Cardiac fibroblast (primary cell): ENCODE measurements at places on chromosomes 3 and 15.
A peak's percentile ranks its signal among the peaks of the same experiment; 100 is the strongest.

DNA sequence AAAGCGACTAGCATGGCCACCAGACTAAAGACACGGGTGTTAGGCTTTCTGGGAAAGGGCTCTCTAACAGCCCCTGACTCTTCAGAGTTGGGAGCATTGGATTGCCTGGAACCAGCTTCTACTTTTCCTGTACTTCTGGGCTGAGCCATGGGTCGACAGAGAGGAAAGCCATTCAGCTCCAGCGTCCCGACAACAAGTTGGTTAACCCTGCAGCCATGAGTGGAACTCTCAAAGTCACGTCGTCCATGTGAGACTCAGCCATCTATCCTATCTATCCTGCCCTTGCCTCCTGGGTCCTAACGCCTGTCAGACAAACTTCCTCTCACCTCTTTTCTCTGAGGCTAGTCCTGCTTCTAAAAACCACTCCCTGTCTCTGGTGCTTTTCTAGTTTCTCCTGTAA is 32.6 kb upstream of the TBC1D5 start:
- DNase-seq, result no peak

GRCh38 chr3:46564190-46565021 is 1.7 kb downstream of the LRRC2 start:
- DNase-seq, result peak; percentile 33

DNA sequence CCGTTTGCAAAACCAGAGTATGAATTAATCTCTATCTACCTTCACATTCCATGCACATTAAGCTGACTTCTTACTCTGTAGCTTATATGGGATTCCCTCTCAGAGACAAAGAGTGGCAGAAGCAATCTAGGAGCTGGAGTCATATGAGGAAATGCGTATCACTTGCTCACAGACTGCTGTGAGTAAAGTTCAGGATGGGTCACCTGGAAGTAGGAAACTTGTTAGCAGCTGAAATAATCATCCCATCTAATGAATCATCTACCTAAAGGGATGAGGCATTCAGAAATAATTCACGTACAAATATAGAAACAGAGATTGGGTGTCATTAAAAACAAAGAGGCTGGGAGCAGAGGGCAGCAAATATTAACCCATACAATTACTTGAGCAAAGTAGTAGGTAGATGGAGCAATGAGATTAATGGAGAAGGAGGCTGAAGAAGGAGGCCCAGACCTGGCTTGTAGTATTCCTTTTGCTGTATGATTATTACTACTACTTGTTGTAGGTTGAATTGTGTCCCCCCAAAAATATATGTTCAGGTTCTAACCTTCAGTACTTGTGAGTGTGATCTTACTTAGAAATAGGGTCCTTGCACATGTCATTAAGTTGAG is 866.3 kb downstream of the ROBO2 start:
- peak; percentile 10 for DNase-seq

DNA sequence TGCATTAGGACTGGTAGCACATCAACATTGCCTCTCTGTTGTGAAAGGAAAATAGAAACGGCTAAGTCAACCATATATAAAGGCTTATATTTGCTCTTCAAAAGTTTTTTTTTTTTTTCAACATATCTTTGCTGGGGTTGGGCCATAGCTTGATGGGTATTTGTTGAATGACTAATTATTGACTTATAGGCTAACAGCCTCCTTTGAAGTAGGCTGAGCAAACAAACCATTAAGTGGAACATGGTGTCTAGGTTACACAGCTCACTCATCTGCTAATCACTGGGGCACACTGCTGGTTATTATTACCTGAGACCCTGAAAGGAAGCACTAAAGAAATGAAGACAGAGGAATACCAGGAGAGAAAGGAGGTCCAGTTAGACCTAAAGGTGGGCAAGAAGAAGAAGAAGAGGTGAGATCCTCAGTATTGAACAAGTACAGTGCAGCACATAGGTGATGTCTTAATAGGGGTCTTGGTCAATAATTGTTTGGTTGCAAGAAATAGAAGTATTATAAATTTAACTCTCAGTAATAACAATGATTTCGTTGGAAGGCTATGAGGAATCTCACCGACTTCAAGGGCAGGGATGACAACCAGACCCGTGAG is 139.4 kb downstream of the RPLP1 start:
- no peak for DNase-seq

GRCh38 chr3:158733656-158734055 is 1.4 kb upstream of the RARRES1 start:
- no peak for DNase-seq

- no peak for DNase-seq
Measured at GRCh38 chr15:76947454-76947853, 15.9 kb downstream of the RCN2 start.

GRCh38 chr3:58497097-58497496 is 5.2 kb downstream of the KCTD6 start:
- no peak for DNase-seq

DNA sequence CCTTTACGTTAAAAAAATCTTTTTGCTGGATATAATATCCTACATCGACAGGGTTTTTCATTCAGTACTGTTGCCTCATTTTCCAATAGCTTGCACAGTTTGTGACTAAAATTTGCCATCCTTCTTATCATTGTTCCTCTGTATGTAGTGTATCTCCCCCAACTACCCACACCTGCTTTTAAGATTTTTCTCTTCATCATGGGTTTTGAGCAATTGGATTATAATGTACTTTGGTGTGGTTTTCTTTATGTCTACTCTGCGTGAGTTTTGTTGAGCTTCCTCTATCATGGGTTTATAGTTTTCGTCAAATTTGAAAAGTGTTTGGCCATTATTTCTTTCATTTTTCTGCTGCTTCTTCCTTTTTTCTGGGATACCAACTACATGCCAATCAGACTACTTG is 39.6 kb upstream of the MEF2A start:
- no peak for DNase-seq
